Stimulated activated CD8-positive, alpha-beta memory T cell treated with anti-CD3 and anti-CD28 coated beads, Interleukin-15, amount 100 ng/mL, for 48 hours (primary cell): ENCODE measurements at places on chromosomes 5 and 9.

GRCh38 chr9:121811140-121811539 is 159.7 kb downstream of the DAB2IP start:
- DNase-seq, result no peak

GRCh38 chr9:96062031-96062430 is 186.5 kb downstream of the ERCC6L2 start:
- DNase-seq, result no peak

DNA sequence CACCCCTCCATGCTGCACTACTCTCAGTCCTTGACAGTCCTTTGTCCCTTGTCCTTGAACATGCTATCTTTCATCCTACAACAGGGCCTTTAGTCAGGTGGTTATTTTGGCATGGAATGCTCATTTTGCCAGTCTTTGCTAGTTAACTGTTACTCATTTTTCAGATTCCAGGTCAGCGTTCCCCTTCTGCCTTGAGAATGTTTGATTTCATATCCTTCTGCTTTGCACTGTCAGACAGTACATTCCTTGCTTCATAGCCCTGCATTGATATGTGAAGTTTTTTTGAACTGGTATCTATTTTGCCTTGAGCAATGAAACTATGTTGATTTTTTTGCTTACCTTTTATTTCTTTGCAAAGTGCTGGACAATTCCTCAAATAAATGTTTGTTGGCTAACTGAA is 638.2 kb upstream of the SEMA6A start:
- DNase-seq, result no peak

- no peak for DNase-seq
Observed at GRCh38 chr5:125484272-125484741, 737.9 kb upstream of the ZNF608 start.

DNA sequence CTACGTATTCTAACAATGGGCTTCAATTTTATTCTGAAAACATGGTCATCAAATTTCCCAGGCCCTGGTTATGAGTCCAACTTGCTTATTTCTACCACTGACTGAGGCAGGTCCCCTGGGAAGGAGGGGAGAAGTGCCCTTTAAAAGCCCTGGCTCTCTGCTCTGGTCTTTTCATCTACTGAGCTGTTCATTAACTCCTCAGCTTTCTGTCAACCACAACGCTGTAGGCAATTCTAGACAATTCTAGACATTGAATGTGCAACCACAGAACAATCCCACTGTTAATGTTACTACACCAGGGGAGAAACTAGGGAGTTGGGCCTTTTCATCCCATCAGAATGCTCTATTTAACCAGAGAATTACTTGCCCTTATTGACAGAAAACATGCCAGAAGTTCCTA is 10.0 kb downstream of the MOCS2 start:
- no peak for DNase-seq

DNA sequence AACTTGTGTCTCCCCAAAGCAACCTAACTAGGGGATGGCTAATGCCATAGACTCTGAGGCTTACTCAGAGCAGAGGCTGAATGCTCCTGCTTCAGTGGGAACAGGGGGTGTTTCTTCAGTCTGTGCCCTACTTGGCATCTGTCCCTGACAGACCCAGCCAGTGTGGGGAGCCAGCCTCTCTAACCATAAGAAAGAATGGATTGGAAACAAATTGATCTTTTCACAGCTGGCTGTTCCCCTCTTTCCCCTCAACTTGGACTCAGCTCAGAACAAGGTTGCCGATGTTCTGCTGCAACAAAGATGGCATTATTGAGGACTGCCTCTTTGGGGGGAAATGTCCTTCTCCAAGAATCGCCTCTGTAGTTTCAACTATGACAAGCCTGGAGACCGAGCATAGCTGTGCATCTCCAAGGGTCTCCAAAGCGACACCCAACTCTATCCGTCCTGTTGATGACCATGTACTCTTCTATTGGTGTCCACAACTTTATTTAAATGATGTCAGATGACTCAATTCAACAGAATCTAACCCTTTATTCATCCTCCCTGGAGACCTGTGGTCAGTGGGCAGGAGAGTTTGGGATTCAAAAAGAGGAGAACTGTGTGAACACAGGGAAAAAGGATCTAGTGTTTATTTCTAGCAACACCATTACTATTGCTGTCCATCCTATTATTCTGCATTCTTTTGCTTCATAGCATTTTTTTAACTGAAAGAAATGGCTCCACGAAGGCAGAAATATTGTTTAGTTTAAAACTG is 24.7 kb upstream of the TNC start:
- DNase-seq, result no peak

DNA sequence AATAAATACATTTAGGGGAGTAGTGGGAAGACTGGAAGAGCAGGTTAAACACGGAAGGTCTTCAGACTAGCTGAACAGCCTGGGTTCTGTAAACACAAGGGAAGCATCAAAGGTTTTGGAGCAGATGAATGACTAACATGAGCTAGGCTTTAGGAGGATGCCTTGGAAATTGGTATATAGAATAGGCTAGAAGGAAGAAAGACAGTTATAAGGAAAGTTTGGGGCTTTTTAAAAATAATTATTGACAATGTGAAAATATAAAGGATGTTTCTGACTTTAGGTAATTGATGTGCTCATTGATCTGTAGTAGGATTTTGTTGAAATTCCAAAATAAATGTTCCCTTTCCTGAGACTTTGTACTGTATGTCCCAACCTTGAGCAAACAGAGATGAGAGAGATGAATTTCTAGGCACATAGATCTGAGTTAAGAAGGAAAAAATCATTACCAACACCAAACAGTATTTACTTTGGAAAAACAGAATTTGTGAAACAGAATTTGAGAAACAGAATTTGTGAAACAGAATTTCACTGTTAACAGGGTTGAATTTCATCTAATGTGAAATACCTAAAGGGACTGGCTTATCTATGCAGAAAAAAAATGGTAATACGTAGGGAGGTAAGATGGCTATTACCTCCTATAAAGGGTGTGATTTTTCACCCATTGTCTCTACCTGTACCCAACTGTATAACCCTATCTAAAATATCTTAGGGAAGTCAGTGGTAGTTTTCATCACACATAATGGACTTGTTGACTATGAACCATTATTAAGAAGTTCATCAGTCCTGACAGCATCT is 28.8 kb downstream of the SKP2 start:
- no peak for DNase-seq

GRCh38 chr9:32360983-32361673 is 23.3 kb upstream of the ACO1 start:
- DNase-seq, result no peak

- DNase-seq, result no peak
Observed at GRCh38 chr5:96577909-96578308, 84.3 kb upstream of the CAST start.

- DNase-seq, result no peak
Observed at GRCh38 chr5:125154301-125155110, 408.1 kb upstream of the ZNF608 start.

DNA sequence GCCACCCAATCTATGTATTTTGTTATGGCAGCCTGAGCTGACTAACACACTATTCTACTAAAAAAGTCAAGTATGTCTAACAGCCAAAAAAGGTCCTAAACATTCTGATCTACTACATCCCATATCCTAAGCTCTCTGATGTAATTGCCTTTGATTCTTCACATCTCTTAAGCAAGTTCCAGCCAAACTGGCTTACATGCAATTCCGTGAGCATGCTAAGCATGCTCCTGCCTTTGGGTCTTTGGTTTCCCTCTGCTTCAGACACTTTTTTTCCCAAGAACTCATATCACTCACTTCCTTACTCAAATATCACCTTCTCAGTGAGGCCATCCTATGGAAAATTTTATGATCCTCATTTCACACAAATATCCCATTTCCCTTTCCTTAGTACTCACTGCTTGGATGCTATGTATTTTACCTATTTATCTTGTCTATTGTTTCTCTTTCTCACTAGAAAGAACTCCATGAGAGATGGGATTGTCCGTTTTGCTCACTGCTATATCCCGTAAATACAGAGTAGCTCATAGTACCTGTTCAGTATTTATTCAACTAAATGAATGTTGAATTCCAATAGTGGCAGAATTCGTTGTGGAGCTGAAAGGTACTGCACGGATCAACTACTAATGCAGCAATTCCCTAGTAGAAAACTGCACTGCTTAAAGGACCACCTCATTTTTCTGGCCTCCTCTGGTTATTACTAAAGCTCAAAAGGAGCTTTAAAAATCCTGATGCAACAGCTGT is 2.3 kb upstream of the SLC12A2 start:
- no peak for DNase-seq

- peak; percentile 74 for DNase-seq
Observed at GRCh38 chr9:71783120-71783523, 14.8 kb upstream of the CEMIP2 start.
